ENCODE measurements at places on chromosomes 7 and 10.

DNA sequence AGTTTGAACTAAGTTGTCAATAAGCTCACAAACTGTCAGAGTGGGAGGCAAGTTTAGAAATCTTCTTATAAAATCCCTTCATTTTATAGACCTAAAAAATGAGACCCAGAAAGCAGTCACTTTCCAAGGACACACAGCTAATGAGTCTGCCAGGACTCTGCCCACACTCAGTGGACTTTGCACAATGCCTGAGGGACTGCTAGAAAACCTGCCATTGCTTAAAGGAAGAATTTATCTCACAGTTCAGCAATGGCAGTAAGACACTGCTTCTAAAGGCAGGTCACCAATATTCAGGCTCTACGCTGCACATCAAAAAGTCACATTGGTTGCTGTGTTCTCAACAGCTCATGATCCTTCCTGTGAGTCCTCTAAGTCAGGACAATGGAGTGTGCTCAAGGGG lies 698.1 kb downstream of the GRID1 start:
- DNase-seq, result no peak

GRCh38 chr7:90579181-90579688 lies 16.9 kb upstream of the CDK14 start:
- no peak for DNase-seq

DNA sequence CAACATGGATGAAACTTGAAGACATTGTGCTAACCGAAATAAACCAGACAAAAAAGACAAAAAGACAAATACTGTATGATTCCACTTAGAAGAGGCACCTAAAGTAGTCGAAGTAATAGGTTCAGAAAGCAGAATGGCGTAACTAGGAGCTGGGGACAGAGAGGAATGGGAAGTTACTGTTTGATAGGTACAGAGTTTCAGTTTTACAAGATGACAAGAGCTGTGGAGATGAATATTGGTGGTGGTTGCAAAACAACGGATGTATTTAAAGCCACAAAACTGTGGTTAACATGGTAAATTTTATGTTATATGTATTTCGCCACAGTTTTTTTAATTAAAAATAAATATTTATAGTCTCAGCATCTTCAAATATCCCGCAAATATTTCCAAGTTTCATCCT lies 64.1 kb upstream of the DIP2C start:
- DNase-seq, result no peak

- DNase-seq, result no peak
Observed at GRCh38 chr7:15291699-15292098, 270.1 kb downstream of the AGMO start.

All from T-helper 2 cell (primary cell).